ENCODE measurements at places on chromosomes 7 and 10.

DNA sequence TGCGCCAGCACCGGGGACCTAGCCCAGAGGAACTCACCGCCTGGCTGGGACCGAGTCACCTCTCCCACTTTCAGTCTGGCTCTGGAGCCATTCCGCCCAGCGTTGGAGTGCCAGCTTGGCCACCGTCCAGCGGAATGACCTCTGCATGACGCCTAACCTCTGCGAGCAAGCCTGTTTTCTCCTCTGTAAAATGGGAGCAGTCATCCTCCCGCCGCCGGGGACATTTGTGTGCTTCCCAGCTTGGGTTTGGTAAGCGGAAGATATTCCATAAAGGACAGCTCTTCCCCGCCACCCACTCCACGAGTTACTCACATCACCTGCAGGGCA, 1.3 kb upstream of the ZCCHC24 start:
- DNase-seq = no peak

GRCh38 chr10:121310151-121310711, 288.0 kb downstream of the FGFR2 start:
- DNase-seq = no peak

- no peak for DNase-seq
These were observed 88.8 kb downstream of the FOXL3 start for GRCh38 chr7:378551-379455.

DNA sequence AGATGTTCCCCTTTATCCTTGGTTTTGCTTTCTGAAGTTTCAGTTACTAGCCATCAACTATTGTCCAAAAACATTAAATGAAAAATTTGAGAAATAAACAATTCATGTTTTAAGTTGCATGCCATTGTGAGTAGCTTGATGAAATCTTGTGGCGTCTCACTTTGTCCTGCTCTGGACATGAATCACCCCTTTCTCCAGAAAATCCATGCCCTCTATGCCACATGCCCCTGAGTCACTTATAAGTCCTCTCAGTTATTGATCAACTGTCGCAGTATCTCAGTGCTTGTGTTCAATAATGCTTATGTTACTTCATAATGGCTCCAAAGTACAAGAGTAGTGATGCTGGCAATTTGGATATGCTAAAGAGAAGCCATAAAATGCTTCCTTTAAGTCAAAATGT, 208.0 kb upstream of the FERD3L start:
- no peak for DNase-seq

DNA sequence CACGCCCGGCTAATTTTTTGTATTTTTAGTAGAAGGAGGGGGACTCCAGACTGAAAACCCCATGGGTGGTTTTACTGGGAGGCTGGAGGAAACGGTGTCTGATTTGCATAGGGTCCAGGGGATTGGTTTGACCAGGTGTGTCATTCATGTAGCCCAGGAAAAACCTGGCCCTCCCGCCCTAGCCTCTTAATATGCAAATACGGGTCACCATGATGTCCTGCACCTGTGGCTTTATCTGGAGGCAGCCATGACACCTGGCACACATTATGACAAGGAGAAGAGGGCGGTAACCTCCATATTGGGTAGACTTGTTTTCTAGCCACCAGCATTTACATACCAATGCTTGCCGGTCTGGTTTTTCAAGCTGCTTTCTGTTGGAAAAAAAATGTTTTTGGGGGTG, 68.0 kb downstream of the TRIL start:
- DNase-seq = peak; percentile 77

- no peak for DNase-seq
These were observed 51.4 kb upstream of the FAM20C start for GRCh38 chr7:140996-141395.

All from NCI-H510A (cell line).